ENCODE measurements at places on chromosomes 5 and 9.
A peak's percentile ranks its signal among the peaks of the same experiment; 100 is the strongest.

DNA sequence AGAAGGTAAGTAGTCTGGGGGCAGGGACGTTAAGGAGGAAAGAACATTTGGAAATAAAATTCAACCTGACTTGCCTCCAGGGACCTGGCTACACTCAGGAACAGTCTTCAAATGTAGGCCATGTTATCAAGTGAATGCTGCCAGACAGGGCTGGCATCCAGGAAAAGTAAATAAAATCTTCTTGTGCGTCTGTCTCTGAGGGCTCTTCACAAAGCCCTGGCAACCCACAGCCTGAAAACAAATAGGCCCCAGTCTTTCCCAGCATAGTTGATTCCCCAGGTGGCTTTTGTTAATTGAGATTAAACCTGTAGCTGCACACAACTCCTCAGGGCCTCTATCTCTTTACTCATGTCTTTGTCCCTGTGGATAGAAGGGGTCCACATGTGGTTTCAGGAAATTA, 55.4 kb downstream of the STK32A start:
- no peak for DNase-seq

- DNase-seq, result no peak
These were observed 60.5 kb downstream of the TLE1 start for GRCh38 chr9:81628897-81629296.

DNA sequence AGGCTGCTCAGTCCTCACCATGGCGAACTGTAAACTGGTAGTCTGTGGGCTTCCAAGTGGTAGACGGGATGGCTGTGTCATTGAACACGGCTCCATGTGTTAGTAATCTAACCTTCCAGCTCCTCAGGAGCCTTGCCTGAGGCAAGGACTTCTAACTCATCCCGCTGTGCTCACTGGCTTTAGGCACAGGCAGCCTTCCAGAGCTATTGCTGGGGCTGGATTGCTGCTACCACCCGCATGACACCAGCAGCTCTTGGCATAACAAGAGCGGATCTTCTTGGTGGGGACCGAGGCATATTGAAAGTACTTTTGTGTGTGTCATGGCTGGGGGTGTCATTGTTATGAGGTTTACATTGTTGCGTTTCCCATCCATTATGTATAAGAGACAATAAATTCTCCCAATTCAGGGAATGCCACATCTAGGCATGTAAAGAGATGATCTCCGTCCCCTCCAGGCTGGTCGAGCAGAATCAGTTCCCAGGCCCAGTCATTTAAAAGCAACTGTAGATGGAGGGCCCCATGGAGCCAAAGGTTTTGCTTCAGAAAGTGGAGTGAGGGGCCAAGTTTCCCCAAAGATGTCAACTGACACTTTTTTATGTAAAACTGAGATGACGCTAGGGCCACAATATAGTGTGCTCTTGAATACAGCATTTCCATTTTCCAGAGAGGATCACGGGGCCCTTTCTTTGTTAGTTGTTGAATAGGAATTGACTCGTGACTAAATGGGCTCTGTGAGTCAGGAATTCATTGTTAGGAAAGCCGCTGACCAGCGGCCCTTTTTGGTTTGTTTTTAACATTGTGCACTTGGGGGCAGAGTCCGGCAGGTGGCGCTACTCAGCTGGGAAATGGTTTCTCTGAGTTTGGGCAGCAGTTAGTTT, 759.5 kb downstream of the TAF11L14 start:
- peak; percentile 60 for DNase-seq

DNA sequence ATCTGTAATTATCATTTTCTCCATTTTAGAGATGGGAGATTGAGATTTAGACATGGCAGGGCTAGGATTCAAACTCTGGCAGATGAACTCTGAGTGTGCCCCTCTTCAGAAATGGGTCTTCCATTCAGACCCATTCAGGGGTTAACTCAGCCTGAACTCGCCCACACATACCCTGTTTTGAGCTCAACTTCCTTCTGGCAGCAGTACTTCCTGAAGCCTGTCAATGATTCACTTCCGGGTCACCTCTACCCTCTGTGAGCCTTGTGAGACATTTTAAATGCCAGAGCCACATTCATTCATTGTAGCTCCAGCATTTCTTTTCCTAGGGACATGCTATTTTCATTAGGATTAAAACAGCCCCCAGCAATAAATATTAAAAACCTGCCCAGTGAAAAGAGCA, 209.3 kb upstream of the SLC24A2 start:
- no peak for DNase-seq

GRCh38 chr9:126062158-126062886, 264.3 kb upstream of the MVB12B start:
- DNase-seq, result no peak

DNA sequence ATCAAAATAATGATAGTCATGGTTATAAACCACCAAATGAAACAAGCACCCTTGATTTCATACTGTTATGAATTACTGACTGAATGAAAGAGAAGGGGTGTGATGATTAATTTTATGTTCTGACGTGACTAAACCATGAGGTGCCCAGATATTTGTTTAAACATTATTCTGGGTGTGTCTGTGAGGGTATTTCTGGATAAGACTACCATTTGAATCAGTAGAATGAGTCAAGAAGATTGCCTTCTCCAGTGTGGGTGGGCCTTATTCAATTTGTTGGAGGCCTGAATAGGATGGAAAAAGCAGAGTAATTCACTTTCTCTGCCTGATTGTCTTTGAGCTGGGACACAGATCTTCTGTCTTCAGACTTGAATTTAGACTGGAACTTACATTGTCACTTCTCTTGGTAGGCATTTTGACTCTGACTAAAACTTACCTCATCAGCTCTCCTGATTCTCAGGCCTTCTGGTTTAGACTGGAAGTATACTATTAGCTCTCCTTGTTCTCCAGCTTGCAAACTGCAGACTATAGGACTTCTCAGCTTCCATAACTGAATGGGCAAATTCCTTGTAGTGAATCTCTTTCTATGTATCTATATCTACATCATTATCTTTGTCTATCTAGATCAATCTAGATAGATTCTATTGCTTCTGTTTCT, 321.9 kb upstream of the TARS1 start:
- no peak for DNase-seq

- no peak for DNase-seq
These were observed 32.4 kb downstream of the ABCA1 start for GRCh38 chr9:104895572-104895971.

- no peak for DNase-seq
These were observed 1032.5 kb downstream of the DTWD2 start for GRCh38 chr5:117955831-117956230.

Data from HTR-8/SVneo (cell line).